Inflammatory macrophage treated with lipopolysaccharide for 1 hour (primary cell): ENCODE measurements at places on chromosomes 16 and 17.

DNA sequence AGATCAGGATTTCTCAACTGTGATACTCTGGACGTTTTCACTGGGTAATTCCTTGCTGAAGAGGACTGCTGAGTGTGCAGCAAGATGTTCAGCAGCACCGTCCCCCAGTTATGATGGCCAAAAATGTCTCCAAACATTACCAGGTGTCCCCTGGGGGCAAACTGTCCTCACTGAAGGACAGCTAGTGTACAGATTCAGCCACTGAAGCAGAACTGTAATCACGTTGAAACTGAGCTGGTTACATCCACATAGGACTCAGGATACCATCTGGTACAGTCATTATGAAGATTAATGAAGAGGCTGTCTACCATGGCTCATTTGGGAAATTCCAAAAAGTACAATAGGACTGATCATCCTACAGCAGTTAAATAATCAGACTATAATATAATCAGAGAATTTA lies 43.3 kb upstream of the GINS3 start:
- DNase-seq: no peak

DNA sequence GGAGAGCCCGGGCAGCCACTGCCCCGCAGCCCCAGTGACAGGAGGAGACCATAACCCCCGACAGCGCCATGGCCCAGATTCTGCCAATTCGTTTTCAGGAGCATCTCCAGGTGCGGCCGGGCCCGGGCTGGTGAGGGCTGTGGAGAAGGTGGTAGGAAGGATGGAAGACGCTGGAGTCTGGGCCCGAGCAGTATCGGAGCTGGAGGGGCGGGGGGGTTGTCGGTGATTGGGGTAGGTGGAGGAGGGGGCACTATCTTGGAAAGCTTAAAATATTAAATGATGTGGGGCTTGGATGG lies 317 bp downstream of the CLTC start:
- DNase-seq: no peak

GRCh38 chr16:87625241-87625797 lies 23.0 kb downstream of the JPH3 start:
- no peak for DNase-seq

DNA sequence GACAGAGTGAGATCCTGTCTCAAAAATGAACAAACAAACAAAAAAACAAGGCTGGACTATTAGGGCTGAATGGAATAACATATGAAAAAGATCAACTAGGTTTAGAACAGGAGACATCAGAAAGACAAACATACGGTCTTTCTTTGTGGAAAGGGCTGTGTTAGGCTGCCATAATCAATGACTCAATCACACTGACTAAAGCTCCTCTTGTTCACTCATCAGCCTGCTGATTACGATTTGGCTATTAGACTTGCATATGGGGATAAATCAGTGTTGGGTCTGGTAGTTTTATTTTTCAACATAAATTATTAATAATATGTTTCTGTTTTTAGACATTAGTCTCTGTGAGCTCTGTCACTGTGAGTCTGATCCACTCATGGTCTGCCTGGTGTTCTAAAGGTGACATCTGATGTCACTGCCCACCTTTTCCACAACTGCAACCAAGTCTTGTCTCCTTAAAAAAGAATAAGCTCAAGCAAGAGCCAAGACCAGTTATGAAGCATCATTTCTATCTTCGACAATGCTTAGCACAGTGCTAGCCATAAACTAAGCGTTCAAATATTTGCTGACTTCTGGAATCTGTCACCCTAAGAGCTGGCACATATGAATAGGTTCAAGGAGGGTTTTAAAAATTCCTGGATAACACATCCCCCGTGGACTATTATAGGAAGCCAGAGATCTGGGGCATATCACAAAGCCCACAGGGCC lies 10.2 kb downstream of the CFAP20 start:
- DNase-seq: no peak

GRCh38 chr16:78742501-78743283 lies 643.2 kb downstream of the WWOX start:
- peak; percentile 77 for DNase-seq

DNA sequence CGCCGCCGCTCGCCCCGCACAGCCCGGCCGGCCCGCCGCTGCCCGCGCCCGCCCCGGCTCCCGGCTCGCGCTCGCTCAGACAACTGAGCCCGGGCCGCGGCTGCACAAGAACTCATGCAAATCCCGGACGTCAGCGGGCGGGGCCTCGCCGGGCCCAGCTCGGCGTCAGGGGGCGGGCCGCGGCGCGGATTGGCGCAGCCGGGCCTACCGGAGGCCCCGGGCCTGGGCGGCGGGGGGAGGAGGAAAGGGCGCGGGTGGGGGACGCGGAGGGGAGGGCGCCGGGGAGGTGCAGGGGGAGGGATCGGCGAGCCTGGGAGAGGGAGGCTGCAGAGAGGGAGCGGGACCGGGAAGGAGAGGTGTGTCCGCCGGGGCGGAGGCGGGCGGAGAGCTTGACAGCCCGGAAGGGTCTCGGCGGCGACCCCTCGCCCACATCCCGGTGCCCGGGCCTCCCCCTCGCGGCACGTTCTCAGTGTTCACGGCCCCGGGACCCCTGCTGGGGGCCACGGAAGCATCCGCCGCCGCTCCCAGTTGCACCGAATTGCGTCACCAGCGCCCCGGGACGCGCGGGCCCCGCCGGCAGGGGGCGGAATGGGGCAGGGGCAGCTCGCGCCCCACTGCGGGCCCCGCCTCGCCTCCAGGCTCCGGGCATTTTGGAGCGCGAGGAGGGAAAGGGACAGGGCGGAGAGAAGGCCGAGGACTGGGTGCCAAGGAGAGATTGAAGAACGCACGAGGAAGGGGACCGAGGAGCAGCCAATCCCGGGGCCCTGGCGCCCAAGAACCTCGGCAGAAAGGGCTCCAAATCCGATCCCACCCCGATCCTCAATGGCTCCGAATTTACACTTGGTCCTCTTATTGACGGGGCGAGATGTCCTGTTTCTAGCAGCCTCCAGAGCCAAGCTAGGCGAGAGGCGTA lies at the start of gene CBX4:
Gene CBX4 (minus strand): TSS at position 85 of the 913 bp plus-strand sequence. CDS start 189 bp downstream, outside the sequence.
- peak; percentile 90 for DNase-seq

DNA sequence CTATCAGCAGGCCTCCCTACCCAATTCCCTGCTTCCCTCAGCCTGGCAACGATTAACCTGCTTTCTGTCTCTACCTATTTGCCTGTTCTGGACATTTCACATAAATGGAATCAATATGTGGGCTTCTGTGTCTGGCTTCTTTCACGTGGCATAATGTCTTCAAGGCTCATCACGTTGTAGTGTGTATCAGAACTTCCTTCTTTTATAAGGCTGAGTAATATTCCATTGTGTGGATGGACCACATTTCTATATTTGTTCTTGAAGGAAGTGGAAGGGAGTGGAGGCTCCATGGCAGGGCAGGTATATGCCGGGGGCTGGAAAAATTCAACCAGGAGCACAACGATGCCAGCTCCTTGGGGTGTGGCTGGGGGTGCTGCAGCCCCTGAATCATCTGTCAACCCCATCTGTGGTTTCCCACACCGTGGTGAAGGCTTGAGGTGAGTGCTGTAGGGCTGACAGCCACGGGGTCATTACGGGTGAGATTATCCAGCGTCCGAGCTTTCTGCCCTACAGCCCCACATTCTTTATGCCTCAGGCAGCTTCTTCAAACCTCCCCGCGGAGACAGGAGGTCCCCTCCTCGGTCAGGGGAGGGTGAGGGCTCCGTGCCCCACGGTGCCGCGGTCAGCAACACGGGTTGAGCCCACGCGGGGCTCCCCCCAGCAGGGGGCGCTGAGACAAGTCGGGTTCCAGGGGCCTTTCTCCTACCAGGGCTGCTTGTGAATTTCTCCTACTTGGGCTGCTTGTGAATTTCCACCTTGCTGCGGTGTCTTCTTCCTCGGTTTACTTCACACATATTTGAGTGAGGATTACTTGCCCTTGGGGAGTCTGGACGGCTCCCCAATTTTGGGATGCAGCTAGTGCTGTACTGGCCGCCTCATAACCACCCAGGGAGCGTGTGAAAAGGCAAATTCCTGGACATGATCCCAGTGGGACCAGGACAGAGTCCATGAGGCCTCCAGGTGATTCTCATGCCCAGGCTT lies 18.3 kb upstream of the WFIKKN2 start:
- DNase-seq: no peak

GRCh38 chr16:739560-740458 lies 988 bp downstream of the CIAO3 start:
- no peak for DNase-seq

- no peak for DNase-seq
Measured at GRCh38 chr17:50845240-50846147, 10.1 kb downstream of the WFIKKN2 start.

DNA sequence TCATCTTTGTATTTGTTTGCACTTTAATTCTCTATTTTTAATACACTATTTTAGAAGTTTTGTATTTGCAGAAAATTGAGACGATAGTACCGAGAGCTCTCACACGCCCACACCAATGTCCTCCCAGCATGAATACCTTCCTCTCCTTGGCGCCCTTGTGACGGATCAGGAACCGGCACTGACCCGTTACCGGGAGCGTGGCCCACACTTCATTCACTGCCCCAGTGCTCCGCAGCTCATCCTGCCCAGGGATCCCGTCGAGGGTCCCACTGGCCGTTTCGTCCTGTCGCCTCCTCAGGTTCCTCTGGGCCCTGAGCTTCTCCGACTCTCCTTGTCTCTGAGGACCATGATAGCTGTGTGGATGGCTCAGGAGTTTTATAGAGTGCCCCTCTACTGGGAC lies 50.6 kb downstream of the KLHDC4 start:
- no peak for DNase-seq

- peak; percentile 14 for DNase-seq
Measured at GRCh38 chr17:45740553-45741330, 43.4 kb upstream of the CRHR1 start.

DNA sequence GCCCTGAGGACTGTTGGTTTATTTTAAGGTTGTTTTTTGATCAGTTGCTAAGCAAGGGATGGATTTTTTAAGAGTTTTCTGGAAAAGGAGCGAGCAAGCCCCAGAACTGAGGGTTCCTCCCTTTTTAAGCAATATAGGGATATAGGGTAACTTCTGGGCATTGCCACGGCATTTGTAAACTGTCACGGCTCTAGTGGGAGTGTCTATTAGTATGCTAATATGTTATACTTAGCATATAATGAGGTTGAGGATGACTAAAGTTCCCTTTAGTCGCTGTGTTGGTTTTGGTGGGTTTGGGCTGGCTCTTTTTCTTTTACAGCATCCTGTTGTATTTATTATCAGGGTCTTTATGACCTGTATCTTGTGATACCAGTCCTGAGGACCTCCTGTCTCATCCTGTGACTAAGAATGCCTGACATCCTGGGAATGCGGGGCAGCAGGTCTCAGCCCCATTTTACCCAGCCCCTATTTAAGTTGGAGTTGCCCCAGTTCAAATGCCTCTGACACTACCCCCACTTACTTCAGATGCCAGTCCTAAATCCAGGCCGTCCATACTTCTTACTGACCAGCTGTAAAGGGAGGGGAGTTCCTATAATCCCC lies 59.4 kb downstream of the MFSD11 start:
- DNase-seq: no peak

DNA sequence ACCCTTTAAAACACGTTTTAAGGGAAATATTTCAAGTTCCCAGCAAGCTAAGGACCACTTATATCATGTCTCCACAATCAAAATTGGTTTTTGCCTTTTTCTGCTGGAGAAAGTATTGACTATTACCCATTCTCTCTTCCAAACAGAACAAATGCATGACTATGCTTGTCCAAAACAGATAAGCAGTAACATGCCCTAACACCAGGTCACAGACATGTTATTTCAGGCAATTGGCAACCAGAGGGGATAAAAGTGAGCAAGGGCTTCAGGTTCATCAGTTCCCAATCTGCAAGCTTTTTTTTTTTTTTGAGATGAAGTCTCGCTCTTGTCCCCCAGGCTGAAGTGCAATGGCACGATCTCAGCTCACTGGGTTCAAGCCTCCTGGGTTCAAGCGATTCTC lies 15.0 kb downstream of the SKA2 start:
- DNase-seq: no peak

GRCh38 chr17:81188491-81188840 lies 22.4 kb upstream of the AATK start:
- DNase-seq: no peak
